ENCODE measurements at places on chromosomes 3 and 15.
A peak's percentile ranks its signal among the peaks of the same experiment; 100 is the strongest.

DNA sequence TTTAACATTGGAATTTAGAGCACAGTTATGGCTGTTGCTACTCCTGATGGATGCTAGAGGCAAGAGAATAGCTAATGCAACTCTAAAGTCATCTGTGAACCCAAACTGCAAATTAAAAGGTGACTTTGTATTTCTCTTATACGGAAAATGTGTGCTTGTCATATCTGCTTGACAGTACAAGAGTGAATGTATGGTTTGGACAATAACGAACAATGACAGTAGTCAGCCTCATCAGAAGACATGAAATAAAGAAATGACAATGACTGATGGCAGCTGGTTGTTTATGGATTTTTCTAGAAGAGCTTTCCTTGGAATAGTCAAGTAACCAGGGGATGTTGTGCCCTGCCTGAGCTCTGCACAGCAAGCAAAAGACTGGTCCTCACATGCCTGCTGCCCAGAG, 168.8 kb upstream of the FEZF2 start:
- DNase-seq, result no peak

- no peak for DNase-seq
Observed at GRCh38 chr15:39837454-39837853, 54.8 kb upstream of the FSIP1 start.

DNA sequence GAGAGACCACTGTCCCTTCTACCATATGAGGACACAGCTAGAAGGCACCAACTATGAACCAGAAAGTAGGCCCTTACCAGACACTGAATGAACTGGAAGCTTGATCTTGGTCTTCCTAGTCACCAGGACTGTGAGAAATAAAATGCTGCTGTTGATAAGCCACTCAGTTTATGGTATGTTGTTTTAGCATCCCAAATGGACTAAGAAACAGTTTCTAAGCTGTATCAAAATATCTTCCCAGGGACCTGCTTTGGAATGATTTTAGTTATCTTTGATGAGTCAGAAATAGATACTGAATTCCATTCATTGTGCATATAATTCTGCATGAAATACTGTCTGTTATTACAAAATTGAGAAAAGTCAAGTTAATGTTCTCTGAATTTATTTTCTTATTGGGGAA, 18.6 kb downstream of the WDR76 start:
- DNase-seq, result no peak

DNA sequence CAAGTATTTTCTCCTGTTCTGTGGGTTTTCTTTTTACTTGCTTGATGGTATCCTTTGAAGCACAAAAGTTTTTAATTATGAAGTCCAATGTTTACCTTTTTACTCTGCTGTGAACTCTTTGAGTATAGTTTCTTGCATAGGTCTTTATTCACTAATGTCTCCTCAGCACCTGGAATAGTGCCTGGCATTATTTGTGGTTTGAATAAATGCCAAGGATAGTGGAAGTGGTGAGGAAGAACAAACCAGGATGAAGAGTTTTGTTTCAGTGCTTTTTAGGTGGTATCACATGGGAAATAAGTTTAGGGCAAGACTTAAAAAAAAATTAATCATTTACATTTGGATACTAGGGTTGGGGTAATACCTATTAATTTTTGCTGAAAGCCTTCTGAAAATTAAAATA, 25.7 kb downstream of the GPD1L start:
- DNase-seq, result no peak

GRCh38 chr3:29890801-29891200, 609.9 kb downstream of the RBMS3 start:
- no peak for DNase-seq

DNA sequence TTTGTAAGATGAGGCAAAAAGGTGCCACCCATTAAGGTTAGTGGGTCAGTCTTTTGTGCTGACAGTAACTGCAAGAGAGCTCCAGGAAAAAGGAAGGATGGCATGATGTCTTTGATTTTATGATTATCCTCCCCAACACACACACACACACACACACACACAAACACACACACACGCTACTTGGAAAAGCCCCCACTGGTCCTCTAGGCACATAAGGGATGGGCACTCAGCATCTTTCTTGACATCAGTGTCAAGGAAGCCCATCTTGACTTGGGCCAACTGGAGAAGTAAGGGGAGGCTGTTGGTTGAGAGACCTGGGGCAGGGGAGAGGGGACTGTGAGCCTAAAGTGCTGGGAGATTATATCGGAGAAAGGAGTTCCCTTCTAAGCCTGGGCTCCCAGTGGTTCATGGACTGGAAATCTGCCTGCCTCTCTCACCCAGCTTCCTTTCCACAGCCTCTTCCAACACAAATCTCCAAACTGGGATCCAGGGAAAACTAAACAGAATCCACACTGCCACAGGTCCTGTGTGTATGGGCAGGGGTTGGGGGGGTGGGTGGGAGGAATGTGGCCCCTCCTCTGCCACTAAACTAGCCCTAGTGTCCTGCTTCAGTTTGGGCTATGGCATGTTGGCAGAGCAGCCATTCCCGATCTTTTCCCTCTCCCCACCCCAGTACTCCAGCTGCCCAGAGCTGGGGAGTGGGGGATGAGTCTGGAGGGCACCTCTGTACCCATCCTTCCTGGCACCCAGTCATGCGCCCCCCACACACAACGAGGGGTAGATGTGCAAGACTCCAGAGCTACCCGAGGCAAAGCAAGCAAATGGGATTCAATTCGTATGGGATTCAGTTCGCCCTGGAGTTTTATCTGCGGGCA, 1.6 kb downstream of the AMOTL2 start:
- DNase-seq, result no peak

GRCh38 chr3:129239991-129240390, 9.4 kb upstream of the COPG1 start:
- no peak for DNase-seq

DNA sequence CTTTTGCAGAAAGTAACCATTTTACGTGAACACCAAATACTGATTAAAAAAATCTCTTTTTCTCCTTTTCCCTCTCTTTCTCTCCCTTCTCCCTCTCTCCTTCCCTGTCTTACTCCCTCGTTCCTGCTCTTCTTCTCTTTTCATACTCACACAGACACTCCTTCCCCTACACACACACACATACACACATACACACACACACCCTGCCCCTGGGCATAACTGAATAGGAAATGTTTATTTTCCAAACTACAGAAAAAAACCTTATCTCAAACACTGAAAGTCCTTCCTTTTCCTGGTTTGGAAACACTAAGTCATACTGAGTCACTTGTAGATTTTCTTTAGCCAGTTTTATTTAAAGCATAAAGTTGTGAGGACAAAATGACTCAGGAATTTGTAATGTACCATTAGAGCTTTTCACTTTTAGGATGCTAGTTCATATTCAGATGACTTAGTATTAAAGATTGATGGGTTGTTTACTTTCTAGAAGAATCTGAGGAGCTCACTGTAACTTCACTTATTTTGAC, 62.4 kb downstream of the MBNL1 start:
- no peak for DNase-seq

DNA sequence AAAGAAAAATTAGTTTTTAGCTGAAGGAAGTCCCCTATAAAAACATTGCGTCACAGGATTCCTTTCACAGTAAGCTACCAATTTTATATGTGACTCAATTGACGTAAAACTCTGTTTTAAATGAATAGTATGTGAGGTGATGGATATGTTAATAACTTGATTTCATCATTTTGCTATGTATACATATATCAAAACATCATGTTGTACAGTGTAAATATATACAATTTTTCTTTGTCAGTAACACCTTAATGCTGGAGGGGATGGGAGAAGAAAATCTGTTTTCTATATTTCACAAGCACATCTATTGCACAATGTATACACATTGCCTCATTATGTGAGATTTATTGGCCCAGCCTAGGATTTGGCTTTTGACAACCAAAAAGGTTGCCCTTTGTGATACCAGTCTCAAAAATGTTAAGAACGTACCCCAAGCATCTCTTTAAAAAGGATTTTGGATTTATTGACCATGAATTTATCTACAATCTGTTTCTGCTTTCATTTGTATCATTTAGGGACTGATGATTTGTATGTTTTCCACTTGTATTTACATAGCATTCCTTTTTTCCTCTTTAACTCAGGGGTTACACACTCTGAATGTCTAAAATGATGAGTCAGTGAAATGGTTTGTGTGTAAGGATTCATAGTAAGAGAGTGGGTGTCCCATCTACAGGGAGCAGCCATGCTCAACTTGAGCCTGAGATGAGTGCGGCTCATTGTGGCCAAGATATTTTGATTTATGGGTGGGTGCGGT, 62.6 kb downstream of the CRTC3 start:
- no peak for DNase-seq

DNA sequence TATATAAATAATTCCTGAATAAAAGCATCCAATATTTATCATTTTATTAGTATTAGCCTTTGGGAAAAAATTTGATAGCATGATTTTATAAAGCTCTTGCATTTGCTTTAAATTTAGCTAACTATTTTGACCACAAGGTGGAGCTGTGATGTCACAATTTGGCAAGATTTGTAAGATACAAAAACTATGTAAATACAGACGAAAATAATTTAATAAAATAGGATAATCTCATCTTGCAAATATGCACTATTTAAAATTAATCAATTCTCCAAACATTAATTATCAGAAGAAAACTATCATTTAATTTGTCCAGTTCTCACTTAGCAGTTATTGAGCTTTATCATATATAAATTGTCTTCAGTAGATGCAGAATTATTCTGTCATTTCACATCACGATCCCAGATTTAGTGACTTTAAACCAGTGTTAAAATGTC, 95.4 kb downstream of the PLOD2 start:
- DNase-seq, result peak; percentile 14

Data from CD4-positive, alpha-beta T cell treated with Interleukin-12 subunit alpha and Interleukin-12 subunit beta, for 1 hour (primary cell).